ENCODE measurements at places on chromosomes 16 and 17.

DNA sequence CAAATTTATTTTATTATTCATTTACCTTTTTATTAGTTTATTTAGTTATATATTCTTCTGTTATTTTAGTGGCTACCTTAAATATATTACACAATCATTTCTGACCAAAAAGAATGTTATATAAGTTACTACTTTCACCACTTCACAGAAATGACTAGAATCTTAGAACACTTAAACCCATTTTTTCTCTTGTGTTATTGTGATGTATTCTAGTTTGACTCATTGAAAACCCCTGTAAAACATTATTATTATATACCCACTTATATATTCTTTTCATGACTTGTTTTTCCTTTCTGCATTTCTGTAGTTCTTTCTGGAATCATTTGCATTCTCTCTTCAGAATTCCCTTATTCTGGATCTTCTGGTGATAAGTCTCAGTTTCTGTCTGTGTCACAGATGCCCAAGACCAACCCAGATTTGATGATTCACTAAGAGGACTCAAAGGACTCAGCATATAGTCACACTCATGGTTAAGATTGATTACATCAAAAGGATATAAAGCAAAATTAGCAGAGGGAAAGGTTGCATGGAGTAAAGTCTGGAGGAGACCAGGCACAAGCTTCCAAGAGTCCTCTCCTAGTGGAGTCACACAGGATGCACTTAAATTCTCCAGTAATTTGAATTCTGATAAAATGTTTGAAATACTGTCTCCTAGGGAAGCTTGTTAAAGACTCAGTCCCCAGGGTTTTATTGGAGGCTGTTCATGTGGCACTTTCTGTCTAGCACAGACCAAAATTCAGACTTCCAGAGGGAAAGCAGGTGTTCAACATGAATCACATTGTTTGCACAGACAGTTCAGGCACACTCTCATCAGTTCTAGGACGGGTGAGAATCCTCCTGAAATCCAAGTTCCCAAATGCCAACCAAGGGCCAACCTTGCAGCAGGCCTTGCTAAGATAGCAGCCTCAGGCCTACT is 7.7 kb downstream of the GINS3 start:
- no peak for DNase-seq

DNA sequence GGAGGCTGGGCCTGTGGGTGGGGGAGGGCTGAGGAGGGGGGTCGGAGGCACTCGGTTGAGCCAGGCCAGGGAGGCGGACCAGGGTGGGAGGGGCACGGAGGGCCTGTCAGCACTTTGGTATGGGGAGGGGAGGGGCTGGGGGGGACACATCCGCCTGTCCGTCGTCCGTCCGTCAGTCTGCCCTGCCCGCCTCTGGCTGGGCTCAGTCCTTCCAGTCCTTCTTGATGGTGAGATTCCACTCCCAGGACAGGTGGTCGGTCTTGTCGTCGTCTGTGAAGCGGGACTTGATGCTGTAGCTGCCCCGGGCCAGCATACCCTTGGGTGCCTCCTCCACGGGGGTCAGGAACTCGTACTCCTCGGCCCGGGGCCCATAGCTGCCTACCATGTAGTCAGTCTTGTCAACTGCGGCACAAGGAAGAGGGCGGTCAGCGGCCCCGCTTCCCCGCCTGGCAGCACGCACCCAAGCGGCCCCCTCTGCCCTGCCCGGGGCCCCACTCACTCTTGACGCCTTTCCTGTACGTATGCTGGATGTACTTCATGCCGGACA is 2.4 kb downstream of the ARHGDIA start:
- DNase-seq: no peak

DNA sequence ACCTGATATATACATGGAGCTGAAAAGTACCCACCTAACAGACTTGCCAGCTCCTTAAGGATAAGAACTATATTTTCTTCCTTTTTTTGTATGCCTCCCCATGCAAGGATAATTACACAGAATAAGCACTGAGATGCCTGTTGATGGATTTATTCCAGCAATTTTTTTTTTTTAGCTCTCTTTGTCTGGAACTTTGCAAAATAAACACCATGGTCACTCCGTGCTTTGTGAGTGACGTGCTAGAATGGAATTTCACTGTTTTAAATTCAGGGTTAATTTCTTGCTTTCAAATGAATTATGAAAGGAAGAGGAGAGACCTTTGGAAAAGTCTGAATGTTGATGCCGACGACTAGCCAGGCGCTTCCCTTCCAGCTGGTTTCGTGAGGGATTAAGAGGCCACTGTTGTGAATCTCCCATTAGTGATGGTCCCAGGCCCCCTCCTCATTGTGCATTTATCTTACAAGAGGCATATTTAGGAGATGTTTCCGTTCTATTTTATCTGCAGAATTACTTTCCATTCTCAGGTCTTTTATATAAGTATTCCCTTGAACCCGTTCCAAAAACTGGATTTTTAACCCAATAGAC is 529.1 kb downstream of the WWOX start:
- DNase-seq: no peak

DNA sequence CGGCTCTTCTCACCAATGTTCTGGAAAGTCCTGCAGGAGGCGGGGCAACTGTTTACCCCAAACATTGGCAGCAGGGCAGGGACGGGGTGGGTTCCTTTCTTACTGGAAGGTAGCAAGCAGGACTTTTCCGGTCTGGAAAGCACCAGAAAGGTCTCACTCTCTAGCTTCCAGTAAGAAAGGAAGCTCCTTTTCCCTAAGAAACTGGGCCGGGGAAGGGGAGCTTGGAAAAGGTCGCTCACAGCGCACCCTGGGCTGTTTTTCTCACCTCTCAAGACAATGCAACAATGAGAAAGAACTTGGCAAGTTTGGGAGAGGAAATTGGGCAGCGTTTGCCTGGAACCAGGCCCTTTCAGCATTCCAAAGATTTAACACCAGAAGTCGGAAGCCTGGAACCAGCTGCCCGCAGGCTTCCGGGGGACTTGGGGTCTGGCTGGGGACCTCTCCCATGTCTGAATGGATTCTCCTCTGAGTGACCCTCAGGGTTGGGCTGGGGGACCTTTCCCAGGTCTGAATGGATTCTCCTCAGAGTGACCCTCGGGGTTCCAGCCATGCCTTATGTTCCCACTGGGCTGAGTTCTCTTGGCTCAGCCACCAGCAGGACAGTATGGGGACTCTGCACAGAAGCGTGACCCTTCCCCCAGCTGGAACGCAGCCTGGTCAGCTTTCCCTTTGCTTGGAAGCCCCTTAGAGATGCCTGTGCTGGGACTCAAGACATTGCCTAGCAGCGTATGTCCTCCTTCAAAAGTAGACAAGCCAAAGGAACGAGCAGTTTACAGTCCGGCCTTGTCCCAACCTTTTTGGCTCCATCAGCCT is 166.5 kb upstream of the PLCG2 start:
- no peak for DNase-seq

DNA sequence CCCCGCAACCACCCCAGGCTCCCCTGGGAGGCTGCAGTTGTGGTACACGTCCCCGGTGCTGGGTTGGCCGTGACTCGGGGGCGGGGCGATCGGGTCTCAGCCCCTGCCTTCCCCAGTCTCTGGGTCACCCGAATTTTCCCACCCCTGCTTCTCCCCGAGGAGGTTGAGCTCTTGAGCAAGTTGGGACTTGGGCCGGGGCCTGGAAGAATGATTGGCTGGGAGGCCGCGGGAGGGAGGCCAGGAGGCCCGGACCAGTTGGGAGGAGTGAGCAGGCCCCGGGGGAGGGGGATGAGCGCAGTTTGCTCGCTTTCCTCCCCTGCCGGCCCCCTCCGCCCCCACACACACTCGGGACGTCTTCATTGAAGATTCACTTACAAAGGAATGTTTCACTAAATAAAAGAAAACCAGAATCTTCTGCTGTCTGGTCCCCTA is 4.5 kb upstream of the HEXIM1 start:
- DNase-seq: no peak

DNA sequence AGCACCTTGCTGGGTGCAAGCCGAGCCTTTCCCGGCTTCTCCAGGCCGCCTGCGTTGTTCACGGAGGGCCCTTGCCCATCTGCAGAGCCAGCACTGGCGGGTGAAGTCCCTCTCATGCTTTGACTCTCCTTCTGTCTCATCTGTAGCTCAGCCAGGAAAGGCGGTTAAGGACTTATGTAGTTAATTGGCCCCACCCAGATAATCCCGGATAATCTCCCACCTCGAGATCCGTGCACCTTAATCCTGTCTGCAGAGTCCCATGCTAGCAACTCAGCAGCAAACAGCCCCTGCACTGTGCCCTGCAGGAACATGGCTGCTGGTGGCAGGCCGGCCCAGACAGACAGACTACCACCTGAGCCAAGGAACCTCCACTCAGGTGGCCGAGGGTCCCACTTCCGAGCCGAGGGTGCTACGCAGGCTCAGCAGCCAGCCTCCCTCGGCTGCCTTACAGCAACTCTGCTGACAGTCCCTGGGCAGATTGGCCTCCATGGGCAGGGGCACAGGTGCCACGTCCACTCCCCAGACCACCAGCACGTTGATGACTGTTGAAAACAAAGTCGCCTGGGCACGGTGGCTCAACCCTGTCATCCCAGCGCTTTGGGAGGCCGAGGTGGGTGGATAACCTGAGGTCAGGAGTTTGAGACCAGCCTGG is 16.9 kb downstream of the RAB40C start:
- DNase-seq: no peak

- no peak for DNase-seq
These were observed 439.5 kb downstream of the WWOX start for GRCh38 chr16:78538919-78539318.

- DNase-seq: no peak
These were observed 2.8 kb upstream of the NUBP1 start for GRCh38 chr16:10740845-10741208.

GRCh38 chr16:67675579-67675935 is 8.9 kb downstream of the C16orf86 start:
- no peak for DNase-seq

DNA sequence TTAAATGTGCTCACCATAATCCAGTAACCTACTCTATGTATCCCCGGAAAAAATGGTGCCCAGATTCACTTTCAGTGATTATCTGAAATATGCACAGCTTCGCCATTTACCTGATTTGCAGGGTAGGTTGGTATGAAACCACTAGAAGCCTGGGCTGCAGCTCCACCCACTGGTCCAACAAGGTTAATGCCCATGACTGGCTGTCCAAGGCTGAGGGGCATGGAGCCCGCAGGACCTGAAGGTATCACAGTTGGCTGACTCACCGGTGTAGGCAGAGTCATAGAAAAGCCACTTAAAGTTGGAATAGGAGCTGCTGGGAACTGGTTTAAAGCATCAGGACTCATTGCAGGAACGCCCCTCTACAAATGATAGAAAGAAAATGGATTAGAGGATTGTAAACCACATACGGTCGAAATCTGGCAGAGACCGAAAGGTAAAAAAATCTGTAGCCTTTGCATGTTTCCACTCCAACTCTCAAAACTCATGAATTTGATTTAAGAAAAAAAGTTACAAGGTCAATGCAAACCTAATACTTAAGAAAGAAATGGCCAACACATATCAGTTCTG is 38.6 kb downstream of the SYNRG start:
- DNase-seq: no peak

DNA sequence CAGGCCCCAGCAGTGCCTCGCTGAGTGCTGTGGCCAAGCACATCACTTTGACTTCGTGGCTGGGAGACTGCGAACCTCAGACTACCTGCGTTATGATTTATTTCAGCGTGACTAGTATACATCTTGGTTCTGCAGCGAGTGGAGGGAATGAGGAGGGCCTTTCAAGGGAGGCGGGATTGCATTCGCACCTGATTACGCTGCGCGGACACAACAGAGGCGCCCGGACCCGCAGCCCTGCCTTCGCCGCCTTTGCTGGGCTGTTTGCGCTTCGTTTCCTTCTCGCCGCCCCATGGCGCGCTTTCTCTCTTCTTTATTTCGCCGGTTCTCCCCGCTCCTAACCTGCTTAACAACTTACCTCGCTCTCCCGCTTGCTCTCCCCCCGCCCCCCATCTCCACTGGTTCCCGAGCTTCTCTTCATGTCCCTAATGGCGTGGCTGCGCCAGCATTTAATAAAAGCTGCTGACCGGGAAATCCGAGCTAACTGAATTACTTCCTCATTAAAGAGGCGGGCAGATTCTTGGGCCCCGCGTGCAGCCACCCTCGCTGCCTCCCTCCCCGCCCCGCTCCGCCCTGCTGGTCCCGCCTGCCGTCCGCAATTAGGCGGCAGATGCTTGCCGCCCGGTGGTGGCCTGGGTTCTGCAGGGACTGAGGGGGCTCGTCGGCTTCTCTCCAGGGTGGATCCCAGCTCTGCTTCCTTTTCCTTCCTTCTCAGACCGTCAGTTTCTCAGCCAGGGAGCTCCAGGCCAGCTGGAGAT is 257.6 kb upstream of the SDK2 start:
- no peak for DNase-seq

GRCh38 chr17:67759355-67760171 is 41.8 kb downstream of the NOL11 start:
- DNase-seq: no peak

DNA sequence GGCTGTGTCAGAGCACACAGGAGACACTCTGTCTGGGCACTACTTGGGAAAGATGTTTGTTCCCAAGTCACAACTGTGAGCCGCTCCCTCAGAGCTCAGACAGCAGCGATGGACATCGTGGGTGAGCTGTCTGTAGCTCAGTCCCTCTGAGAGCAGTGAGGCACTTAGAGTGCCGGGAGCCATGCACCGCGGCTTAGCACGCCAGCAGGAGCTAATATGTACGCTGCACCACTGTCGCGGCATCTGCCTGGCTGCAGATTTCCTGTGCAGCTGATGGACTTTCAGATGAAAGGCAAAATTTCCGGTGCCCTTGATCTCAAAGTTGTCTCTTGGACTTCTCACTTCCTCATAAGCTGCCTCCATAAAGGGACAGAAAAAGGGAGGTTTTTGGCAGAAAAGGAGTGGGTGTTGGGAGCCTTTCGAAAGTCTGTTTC is 92.8 kb upstream of the ZNF469 start:
- DNase-seq: no peak

- no peak for DNase-seq
These were observed 1.9 kb upstream of the SALL1 start for GRCh38 chr16:51152691-51153576.

GRCh38 chr16:68200088-68200783 is 35.7 kb downstream of the ESRP2 start:
- no peak for DNase-seq

GRCh38 chr17:72122010-72122764 is 1.4 kb downstream of the SOX9 start:
- DNase-seq: no peak

DNA sequence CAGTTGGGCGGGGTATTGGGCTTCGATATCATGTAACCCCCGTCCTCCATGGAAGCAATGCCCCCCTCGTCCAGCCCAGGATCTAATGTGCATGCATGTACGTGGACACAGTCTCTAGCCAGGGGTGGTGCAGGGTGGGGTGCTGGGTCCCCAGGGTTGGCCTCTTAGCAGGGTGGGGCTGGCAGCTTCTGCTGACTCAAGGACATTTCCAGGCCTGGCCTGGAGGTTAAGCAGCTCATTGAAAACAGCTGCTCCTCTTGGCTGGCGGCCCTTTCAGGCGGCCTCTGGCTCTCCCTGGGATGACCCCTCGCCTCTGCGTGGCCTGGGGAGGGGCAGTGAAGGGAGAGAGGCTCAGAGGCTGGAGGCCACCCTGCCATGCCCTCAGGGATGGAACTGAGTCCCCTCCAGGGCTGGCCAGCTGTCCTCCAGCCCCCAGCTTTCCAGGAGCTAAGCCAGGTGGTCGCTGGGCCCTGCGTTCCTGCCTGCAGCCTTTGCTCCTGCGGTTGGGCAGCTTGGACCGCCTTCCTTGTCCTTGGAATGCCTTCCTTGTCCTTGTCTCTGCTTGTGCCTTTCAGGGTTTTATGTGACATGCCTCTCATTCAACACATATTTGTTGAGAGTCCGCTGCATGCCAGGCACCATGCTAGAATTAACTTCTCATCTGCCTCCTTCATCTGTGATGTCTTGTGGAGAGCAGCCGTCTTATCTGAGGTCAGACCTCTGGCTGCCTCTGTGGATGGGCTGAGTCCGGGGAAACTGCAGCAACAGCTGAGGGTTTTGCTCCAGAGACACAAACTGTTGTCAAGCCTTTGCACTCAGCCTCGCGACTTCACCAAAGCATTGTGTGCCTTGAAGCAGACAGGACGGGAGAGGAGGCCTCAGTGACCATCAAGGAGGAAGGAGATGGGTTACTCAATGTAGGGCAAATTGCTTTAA is 26.6 kb downstream of the MRC2 start:
- DNase-seq: no peak
